ENCODE measurements at places on chromosomes 16 and 17. TPM values are rescaled to one million over a fixed set of nuclear protein-coding genes. Genes with fewer than 3 reads are reported as not detected.

Gene CIITA
- total RNA-seq, result 6.6 TPM

Gene P2RX1
- 0.62 TPM for total RNA-seq

Gene DPEP2NB
- not detected for total RNA-seq

Gene OR1F1
- total RNA-seq, result not detected

Gene CLEC18C
- 0.24 TPM for total RNA-seq

Gene CA4
- total RNA-seq, result 10.8 TPM

Gene ALOX15B
- not detected for total RNA-seq

Gene FHOD1
- 18.7 TPM for total RNA-seq

Gene RSKR
- total RNA-seq, result 5.8 TPM

Gene MYH13
- total RNA-seq, result not detected

Gene SKAP1
- total RNA-seq, result 0.31 TPM

Gene CMTM2
- not detected for total RNA-seq

Gene USP43
- 0.24 TPM for total RNA-seq

Gene CD7
- 0.60 TPM for total RNA-seq

Gene CCL3
- total RNA-seq, result 0.82 TPM

Gene CRHR1
- total RNA-seq, result not detected

Gene MARF1
- 50.9 TPM for total RNA-seq

Gene FBXO39
- 0.12 TPM for total RNA-seq

Gene SPATA22
- total RNA-seq, result not detected

Gene PHB1
- 215 TPM for total RNA-seq

Gene MLST8
- 24.9 TPM for total RNA-seq

Gene CDH11
- 48.7 TPM for total RNA-seq

Gene DNAH2
- total RNA-seq, result 0.05 TPM

Gene MPP2
- total RNA-seq, result 15.9 TPM

Gene KCNH6
- total RNA-seq, result not detected

Gene C17orf78
- not detected for total RNA-seq

Gene NKD1
- total RNA-seq, result 1.9 TPM

Gene DBNDD1
- total RNA-seq, result 2.6 TPM

Gene CX3CL1
- 23.2 TPM for total RNA-seq

Gene DNAH17
- total RNA-seq, result 0.21 TPM

Gene TTLL6
- 0.16 TPM for total RNA-seq

Gene EXOC3L1
- 2.0 TPM for total RNA-seq

Gene KIF18B
- total RNA-seq, result 0.85 TPM

Gene ABCC6
- 8.2 TPM for total RNA-seq
